ENCODE measurements at places on chromosomes 1 and 21.

DNA sequence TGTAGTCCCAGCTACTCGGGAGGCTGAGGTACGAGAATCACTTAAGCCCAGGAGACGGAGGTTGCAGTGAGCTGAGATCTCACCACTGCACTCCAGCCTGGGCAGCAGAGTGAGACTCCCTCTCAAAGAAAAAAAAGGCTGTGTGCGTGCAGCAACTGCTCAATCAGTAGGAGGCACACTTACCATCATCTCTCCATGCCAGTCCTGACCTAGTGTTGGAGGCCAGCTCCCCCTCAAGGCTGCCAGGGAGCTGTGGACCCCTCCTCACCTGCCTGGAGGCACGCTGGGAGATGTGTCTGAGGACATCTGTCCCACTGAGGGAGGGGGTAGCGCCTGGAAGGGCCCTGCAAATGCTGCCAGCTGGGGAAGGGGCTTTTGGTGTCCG lies 11.9 kb downstream of the RPS6KA1 start:
- no peak for DNase-seq

- DNase-seq, result no peak
Measured at GRCh38 chr1:60222360-60223115, 149.0 kb upstream of the C1orf87 start.

DNA sequence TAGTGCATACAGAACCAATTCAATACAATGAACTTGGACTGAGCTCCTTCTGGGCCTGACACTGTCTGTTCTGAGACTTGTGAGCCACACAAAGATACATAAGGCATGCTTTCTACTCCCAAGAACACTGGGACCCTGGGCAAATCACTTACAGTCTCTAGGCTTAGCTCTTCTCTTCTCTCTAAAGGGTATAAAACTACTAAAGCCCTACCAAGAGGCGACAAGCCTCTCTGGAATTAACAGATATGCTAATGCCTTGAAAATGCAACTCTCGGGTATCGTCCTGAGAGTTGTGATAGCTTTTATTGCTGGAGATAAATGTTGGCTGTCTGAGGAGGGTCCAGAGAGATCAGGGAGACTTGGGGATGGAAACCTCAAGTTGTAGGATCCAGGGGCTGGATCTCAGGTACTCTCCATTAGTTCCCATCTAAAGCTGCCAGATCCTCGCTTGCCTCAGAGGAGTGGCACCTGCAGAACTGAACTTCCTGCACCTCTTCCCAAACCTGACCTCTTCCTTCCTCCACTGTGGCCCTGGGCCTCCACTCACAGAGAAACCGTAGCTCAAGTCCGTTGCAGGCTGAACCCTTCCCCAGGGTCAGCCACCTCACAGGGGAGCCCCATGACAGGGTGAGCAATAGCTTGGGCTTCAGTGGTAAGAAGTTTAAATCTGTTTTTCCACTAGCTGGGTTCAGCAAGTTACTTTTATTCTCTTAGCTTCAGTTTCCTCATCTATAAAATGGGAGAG lies 11.5 kb upstream of the CFAP45 start:
- no peak for DNase-seq

- no peak for DNase-seq
Measured at GRCh38 chr1:216186141-216186540, 237.1 kb downstream of the USH2A start.

DNA sequence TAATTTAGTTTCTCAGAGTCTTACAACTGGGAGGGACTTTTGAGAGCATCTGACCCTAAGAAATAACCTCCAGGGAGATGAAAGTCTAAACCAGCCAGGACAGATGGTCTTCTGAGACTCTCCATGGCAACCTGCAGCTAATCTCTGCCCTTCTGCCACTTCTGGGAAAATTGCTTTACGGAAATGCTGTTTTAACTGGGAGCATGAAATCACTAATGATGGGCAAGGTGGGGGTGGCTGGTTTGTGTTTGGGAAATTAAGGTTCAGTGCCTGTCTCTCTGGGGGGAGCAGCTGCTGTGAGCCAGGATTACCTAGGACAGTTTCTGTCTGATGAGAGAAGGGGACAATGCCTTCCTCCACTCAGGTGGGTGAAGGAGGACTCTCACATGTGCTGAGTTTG lies 33.2 kb downstream of the ROR1 start:
- no peak for DNase-seq

DNA sequence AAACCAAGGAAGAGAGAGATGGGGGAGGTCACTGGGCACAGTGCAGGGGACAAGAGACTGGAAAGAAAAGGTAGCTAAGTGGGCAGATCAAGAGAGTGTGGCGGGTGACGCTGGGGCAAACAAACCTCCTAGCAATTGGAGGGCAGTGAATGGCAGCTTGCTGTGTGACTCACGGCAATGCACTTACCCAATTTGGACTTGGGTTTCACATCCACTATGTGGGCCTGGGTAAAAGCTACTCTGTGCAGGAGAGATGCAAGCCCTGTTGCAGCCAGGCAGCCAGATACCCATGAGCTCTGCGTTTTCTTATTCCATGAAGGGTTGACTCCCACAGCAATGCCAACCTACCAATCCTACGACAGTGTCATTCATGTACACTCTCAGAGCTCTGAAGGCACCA lies 9.5 kb downstream of the PLXNA2 start:
- DNase-seq, result no peak

DNA sequence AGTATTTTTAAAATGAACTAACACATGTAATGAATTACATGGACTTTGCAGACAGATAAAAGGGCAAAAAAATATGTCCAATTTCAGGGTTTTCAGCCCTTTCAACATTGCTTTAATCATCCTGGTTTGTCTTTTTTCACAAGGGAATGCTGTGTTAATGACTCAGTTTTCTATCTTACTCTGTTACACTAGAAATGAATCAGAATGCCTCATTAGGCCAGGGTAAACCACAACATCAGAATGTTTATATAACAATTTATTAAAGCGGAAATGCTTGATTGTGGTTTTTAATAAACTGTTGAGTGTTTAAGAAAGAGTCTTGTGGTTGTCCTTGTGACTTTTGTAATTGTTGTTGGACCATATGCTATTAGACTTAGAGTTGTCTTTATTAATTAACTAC lies 13.5 kb downstream of the GORAB start:
- no peak for DNase-seq

DNA sequence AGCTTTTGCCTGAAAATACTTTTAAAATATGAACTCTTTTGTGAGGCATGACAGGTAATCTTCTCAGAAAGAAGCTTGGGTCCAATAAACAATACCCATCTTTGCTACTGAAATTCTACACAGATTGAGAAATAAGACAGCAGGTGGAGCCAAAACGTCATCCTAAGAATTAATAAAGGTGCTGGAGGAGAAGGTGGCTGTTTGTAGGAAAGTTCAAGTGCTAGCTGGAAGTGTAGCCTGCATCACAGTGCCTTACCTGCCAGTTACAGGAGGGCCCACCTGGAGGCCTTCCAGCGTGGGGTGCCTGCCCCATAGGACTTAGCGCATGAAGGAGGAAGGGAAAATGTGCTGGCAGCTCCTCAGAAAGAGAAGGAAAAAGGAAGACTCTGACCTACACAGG lies 93.7 kb downstream of the TTC3 start:
- peak; percentile 60 for DNase-seq

DNA sequence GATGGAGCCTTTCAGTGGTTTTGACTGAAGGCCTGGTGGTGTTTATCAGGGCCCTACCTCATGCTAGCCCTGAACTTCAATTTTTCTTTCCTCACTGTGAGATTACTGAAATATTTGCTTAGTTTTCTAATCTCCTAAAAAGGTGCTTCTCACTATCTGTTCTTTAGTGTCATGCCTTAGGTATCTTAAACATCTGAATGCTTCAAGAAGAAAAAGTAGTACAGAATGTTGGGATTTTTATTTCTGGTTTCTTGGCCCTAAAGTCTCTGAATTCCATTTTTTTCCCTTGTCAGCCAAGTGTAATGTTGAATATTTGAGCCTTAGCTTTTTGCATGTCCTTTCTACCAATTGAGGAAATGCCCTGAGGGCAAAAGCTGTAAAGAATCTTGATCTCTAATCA lies 47.9 kb upstream of the PRKACB start:
- no peak for DNase-seq
